Cerebellum (tissue), 4 donors: ENCODE measurements at places on chromosomes 6 and 20. TPM values are rescaled to one million over a fixed set of nuclear protein-coding genes. Genes with fewer than 3 reads are reported as not detected.

DNA sequence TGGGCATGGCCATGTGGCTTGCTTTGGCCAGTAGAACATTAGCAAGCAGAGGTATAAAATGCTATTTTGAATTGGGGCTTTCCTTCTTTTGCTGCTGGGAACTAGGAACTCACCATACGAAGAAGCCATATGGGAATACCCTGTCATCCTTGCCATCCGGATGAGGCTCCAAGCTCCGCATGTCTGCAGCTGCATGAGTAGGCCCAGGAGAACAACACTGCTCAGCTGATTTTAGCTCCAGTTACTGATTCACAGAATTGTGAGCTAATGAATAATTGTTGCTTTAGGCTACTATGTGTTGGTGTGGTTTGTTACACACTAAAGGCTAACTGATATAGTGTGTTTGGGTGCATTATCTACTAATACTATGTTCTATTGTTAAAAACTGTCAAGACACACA is 2.7 kb upstream of the PLCB4 start:
- DNase-seq = no peak

DNA sequence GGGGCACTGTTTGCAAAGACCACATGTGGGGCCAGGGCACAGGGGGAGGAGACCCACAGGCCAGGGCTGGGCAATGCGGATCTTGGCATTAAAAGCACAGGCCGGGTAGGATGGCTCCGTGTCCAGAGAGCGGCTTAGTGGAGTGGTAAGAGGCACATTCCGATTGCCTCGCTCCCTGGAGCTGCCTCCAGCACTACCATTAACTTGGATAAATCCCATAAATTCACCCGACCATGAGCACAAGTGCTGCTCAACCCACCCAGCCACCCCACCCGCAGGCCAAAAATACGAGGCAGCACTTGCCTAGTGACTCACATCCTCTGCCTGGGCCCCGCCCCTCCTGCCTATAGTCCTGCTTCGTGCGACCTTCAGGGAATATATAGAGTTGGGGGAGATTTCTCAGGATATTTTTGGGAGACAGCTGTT is 67.5 kb upstream of the QKI start:
- no peak for DNase-seq

DNA sequence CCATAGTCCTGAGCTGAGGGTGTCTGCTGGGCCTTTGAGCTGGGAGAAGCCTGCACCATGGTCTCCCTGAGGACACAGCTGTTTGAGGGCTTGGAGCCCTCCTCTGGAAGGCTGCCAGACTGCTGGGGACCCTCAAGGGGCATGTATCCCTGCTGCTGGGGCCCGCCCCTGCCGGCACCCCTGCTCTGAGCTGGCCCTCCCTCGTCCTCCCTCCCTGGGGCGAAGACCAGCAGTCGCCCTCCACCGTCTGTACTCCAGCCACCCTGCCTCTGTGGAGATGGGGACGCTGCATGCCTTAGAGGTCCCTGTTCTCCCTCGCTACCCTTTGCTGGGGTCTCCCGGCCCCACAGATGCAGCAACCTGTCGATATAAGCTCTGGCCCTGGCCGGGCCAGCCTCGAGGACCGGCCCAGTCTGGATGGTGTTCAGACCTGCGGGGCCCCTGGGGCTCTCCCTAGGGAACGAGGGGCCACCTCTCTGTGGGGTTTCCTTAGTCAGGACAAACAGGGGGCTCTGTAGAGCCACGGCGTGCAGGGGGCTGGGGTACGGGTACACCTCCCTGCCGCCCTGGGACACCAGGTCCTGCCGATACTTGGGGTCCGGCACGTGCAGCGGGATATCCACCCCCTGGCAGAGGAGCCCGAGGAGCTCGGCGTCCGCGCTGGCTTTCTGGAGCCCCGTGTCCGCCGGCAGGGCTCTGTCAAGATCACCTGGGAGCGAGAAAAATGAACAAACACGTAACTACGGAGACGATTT is 11.0 kb downstream of the DACT2 start:
- no peak for DNase-seq

The SRSF12 gene
- 38.0 TPM for total RNA-seq

The OR2H2 gene
- total RNA-seq = not detected

DNA sequence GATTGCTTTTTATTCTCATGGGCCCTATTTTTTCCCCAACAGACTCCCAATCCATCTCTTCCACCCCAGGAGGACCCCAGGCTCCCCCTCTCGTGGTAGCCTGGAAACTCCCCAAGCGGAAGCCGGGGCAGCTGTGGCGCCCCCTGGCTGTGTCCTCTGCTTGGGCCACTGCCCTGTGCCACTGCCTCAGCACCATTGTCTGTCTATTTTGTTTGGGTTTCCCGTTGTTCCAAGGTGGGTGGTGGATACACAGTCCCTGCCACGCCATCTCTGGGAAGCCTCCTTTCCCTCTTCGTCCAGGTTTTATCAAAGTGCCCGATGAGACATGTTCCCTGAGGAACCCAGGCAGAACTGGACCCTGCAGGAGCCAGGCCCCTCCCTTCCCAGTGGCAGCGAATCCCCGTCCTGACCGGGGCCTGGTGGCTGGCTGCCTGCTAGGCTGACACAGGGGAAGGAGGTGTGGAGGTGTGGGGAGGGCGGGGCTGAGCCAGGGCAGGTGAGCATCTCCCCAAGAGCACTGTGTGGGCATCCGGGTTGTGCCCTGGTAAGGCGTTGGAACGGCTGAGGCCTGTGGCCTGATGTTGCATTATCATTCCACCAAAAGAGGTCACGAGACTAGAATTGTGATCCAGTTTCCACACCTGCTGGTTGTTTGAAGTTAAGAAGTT is 228.2 kb downstream of the CDH4 start:
- DNase-seq = no peak

GRCh38 chr6:10579803-10580202 is 58.7 kb downstream of the GCNT2 start:
- no peak for DNase-seq

The AVP gene
- total RNA-seq = not detected

The PRR18 gene
- total RNA-seq = 0.54 TPM

The NKAPL gene
- 2.5 TPM for total RNA-seq

The QRSL1 gene
- total RNA-seq = 20.7 TPM

The RING1 gene
- 15.2 TPM for total RNA-seq

DNA sequence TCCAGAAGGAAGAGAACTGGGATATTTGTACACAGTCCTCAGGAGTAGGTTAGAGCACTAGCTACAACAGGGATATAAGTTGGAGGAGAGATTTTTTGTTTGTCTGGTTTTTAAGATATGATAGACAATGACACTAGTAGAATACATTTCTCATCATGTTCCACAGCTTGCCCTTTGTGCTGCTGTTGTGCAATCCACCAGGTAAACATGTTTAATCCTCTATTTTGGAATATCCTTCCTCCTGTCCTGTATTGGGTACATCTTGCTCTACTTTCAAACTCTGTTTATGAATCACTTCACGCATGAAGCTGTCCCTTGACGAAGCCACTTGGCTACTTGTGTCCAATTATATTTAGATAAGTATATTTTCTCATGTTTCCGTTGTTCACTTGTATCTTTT is 153.6 kb upstream of the TENT5A start:
- no peak for DNase-seq

- DNase-seq = no peak
Observed at GRCh38 chr20:40668449-40669228, 20.4 kb downstream of the MAFB start.

DNA sequence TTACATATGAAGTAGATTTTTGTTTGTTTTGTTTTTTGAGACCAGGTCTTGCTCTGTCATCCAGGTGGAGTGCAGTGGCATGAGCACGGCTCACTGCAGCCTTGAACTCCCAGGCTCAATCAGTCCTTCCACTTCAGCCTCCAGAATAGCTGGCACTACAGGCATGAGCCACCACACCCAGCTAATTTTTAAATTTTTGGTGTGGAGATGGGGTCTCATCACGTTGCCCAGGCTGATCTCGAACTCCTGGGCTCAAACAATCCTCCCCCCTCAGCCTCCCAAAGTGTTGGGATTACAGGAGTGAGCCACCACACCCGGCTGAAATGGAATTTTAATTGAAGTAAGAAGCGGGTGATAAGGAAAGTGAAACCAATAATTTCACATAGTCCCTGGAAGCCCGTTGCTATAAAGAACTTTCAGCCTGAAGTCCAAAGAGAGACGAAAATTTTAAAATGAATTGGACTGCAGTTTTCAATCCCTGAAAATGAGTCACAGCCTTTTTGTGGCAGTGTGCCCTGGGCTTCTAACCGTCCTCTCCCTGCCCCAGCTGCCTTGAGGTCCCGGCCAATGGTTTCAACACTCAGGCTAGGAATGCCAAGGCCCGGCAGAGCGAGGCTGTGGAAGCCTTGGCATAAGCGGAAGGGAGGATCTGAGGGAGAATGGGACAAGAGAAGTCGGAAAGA is 757 bp downstream of the RAET1E start:
- DNase-seq = peak; percentile 69

DNA sequence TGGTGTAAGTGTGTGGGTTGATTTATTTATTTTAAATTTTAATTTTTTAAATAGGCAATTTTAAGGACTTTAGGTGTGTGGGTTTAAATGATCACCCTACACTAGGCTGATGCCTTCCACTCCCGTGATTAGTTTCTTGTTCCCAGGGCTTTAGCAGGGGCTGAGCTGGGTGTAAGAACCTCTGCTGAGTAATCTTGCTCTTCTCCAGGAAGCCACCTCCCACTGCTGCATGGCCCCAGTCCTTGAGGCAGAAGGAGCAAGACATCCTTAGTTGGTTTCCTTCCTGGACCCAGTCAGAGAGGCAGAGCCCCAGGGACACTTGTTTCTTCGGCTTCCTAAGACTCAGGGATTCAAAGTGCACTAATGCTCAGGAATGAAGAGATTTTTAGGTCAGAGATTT is 19.8 kb upstream of the CDC5L start:
- DNase-seq = no peak

DNA sequence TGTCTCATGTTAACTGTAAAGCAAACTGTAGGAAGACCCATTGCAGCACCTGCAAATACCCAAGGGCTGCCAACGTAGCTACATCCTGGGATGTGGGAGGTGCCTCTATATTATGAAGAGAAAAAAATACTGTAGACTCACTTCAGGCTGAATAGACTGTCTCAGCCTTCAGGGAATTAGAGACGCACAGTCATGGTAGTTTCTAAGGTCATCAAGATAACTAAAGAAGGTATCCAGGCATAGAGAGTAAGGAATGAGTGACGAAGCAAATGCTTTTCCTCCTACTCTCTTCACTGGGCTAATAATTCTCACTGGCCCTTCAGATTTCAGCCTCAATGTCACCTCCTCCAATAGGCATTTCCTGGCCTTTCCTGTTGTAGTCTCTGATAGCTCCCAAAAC is 121.6 kb upstream of the ECI2 start:
- no peak for DNase-seq

GRCh38 chr20:41204304-41205265 is 67.2 kb downstream of the PLCG1 start:
- DNase-seq = no peak

The EYS gene
- 7.5 TPM for total RNA-seq

GRCh38 chr6:38182426-38182825 is 362.9 kb downstream of the ZFAND3 start:
- no peak for DNase-seq

- no peak for DNase-seq
Observed at GRCh38 chr6:146305092-146305491, 238.5 kb upstream of the RAB32 start.
